ENCODE measurements at places on chromosomes 6 and 20.
A peak's percentile ranks its signal among the peaks of the same experiment; 100 is the strongest.

DNA sequence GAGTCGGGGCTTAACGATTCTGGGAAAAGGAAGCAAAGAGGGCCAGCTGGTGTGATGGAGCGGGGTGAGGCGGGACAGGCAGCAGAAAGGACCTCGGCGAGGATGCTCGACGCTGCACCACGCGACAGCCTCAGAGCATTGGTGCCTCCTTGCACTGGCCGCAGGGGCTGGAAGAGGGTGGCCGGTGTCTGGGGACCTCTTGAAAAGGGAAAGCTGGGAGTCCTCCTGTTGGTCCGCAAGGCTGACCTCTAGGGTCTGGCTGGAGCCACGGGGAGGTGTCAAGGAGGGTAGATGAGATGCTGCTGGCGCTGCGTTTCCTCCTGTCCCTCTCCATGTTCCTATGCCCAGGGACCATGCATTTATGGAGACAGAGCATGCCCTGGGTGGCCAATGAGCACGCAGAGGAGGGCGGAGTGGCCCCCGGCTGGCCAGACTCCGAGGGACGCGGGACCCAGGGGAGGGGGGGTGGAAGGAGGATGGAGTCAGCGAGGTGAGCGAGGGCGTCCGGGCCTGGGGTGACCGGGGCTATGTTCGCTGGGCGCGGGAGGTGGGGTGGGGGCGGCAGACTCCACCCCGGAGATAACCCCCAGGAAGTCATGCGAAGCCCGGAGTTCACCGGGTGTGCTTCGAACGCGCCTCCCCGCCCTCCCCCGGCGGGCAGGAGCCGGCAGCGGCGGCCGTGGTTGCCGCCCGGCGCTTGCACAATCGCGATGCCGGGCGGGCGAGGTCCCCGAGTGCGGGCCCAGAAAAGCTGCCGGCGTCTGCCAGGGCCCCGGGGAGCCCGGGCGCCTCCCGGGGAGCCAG, at the start of gene CYP24A1:
Gene CYP24A1 (minus strand): TSS at position 334 of the 804 bp plus-strand sequence. CDS start 407 bp downstream, outside the sequence.
- DNase-seq: peak; percentile 47

GRCh38 chr6:145483191-145483996, 251.9 kb downstream of the EPM2A start:
- no peak for DNase-seq

- no peak for DNase-seq
Measured at GRCh38 chr6:89290401-89291155, 24.5 kb downstream of the GABRR2 start.

DNA sequence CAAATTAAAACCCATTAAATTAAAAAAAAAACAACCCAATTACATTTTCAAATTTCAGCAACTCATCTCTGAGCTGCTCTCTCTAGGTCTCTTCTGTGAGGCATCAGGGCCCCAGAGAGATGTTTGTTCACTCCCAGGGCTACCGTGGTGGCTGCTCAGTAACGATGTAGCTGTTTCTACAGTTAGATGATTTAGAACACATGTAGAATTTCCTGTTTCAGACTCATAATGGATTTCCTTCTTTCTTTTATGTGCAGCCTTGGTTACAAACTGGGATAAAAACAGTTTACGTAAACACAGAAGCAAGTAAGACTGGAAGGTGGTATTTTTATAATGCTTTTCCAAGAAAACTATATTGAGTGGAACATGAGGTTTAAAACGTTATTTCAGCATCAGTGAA, 116.1 kb upstream of the CCN2 start:
- DNase-seq: no peak

- DNase-seq: no peak
Measured at GRCh38 chr20:16608277-16608650, 35.0 kb upstream of the KIF16B start.

GRCh38 chr20:10495173-10495572, 60.1 kb downstream of the SLX4IP start:
- no peak for DNase-seq

- DNase-seq: no peak
Measured at GRCh38 chr6:125194941-125195340, 41.4 kb downstream of the TPD52L1 start.

GRCh38 chr6:351867-352289, 39.7 kb upstream of the IRF4 start:
- no peak for DNase-seq

- no peak for DNase-seq
Measured at GRCh38 chr6:31114970-31115849, 610 bp downstream of the PSORS1C1 start.

DNA sequence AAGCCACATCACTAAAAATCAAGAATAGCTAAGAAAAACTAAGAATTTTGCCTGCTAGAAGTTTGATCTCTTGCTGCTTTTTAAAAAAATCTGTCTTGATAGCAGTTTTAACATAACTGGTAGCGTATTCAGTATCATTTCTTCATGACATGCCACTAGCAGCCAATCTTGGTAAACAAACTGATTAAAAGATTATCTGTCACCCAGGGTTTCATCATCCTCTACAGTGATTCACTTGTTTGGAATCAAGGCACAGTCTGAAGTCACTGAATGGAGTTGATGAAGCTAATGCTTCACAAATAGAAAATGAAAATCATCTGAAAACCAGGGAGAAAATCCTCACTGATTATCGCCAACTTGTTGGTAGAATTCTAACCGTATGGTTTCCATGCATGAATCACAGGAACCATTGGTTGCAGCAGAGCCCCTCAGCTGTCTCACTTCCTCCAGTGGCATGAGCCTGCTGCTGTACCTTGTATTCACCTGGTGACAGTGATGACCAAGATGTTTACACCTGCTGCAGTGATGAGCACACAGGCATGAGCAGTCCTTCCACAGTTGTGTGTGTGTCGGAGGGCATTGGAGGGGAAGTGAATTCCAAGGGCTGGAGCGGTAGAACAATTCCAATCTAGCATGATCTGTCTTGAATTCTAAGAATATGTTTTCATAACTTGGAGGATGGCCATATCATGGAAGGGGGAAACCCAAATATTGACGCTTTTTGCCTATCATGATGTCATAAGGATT, 275.0 kb downstream of the KHDC1L start:
- peak; percentile 38 for DNase-seq

- DNase-seq: no peak
Measured at GRCh38 chr20:38937978-38938473, 11.8 kb downstream of the FAM83D start.

GRCh38 chr6:38080360-38080759, 260.8 kb downstream of the ZFAND3 start:
- no peak for DNase-seq

- no peak for DNase-seq
Measured at GRCh38 chr6:13485303-13485702, 2.1 kb downstream of the GFOD1 start.

DNA sequence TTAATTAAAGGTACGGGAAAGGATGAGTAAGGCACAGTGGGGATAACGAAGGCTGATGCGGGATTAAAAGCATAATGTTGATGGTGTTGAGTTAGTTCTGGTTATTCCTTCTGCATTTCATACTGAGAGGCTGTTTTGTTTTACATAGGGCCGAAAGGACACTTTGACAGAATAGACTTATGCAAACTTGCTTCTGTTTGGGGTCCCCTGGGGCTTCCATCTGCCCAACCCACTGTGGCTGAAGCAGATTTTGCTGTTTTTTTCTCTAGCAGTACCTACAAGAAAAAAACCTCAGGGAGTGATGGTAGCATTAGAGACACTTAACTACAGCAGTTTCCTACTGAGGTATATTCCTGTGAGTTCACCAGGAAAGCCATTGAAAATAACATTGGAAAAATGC, 136.1 kb upstream of the SUPT3H start:
- no peak for DNase-seq

- no peak for DNase-seq
Measured at GRCh38 chr6:157240960-157241311, 82.4 kb downstream of the TMEM242 start.

DNA sequence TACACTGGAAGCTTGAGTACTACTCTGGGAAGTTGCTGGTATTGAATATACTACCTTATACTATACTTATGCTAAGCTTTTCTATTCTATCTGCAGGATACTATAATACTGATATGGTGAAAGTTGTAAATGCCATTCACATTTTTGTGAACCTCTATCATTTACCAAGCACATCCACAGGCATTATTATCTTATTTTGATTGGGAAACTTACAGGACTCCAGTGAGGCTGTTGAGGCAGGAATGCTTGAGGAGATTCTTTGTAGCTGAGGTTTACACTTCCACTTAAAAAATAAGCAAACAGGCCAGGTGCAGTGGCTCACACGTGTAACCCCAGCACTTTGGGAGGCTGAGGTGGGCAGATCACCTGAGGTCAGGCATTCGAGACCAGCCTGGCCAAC, 442.9 kb downstream of the QKI start:
- no peak for DNase-seq

DNA sequence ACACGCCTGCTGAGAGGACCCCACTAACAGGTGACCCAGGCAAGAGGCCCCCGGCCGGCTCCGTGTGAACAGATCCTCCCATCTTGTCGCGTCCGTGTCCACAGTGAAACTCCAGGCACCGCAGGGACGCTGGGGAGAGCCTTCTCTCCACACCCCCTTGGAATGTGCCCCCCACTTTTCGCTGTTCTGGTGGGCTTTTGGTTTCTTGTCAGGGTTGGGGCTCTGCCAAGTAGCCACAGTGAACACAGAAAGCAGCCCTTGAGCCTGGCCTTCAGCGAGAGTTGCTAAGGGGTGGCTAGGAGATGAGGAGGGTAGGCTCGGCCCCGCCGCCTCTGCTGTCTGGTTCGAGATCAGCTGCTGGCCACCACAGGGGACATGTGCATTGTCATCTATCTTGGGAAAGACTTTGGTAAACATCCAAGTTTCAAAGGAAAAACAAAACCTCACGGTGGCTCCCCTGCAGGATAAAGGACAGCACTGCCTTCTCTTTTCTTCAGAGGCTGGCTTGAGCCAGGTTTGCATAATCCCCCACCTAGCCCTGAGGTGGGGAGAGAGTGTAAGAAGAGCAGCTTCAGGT, 22.7 kb downstream of the SYNDIG1 start:
- no peak for DNase-seq

- no peak for DNase-seq
Measured at GRCh38 chr6:41757931-41758640, 10.9 kb upstream of the PGC start.

- no peak for DNase-seq
Measured at GRCh38 chr20:13449868-13450434, 188.8 kb downstream of the TASP1 start.

DNA sequence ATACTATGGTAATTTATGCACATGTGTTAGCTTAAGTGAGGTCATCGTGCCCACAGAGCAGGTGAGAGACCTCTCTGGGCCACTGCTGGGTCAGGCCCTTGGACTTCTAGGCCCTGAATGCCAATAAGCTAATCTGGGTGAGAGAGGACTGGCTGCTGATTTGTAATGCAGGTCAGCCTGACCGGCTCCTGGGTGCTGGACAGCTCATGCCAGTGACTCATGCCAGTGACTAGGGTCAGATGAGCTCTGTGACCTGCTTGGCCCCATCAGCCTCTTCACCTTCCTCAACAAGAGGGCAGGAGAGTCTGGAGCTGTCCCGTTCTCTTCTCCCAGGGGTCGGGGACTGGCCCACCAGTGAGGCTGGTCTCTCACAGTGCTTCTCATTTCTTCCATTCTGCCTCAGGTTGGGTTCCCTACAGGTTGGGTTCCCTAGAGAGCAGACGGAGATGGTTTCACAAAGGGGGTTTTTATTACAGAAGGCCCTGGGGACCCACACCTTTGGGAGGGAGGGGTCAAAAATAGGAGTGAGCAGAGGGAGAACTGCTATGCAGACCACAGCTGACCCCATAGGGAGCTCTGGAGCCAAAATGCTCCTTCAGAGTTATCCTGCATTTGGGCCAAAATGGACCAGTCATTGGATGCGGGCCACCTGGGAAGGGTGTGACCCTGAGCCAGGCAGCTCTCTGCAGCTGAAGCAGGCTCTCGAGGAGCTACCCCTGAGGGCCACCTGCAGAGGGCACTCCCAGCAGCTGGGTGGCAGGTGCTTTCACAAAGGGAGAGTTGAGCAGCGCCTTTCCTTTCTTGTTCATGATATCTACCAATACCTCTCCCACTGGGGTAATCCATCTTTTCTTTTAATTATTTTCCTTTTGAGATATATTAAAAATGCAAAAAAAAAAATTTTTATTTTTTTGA, 2.2 kb upstream of the OXT start:
- peak; percentile 73 for DNase-seq

DNA sequence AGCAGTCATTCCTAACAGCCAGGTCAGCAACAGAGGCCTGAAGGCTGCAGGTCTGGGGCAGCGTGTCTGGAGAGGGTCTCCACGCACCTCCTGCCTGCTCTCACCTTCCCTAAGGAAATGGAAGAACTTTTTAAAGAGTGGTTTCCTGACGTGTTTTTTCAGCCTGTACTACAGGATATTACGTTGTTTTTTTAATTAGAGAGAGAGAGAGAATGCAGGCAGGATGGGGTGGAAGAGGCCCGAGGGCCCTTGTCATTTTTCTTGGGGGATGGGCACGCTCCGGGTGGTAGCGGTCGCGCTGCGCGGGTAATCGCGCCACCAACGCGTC, 2.1 kb downstream of the DLL1 start:
- no peak for DNase-seq

GRCh38 chr20:24033151-24033550, 44.6 kb upstream of the GGTLC1 start:
- DNase-seq: no peak

DNA sequence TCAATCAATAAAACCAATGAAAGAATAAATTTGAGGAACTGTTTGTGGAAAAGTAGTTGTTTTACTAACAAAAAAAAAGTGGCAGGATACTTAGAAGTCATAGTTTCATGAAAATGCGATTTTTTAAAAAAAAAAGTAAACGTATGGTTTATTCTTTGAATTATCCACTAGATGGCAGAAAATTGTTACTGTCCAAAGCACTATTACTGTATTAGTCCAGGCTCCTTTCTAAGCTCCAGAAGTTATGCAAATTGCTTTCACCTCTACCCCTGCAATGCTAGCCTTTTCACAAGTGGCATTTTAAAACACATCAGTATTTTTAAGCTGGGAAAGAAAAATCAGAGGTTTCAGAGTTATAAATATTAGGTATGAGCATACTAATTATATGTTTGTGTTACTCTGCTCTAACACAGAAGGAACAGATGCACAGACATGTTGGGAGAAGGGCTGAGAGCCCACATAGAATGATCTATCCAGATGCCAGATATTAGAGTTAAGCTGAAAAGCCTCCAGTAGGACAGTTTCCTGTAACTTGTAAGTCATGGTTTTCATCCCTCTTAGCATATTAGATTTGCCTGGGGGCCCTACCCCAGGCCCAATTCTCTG, 63.9 kb downstream of the FHL5 start:
- DNase-seq: no peak

DNA sequence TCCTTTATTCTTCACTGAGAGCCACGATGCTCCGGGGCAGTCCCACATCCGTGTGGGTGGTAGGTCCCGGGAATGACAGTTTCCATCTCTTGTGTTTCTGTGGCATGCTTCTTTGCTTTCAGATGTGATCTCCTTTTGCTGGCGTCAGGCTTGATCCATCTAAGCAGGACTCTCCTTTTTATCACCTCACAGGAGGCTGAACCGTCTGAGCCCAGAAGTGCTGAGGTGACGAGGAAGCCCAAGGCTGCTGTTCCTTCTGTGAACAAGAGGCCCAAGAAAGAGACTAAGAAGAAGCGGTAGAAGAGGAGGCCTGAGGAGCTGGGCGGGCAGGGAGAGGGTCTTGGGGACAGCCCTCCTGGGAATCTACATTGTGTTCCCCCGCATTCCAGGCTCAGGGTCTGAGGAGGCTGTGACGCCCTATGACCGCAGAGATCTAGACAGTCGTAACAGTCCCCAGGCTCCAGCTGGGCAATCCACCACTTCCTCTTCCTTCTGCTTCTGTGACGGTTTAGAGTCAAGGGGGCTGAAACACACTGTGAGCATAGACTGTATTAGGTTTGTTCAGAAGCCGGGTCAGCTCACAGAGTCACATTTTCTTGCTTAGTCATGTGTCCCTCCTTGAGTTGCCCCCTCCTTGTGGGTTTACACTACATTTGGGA, 26.8 kb downstream of the MANBAL start:
- no peak for DNase-seq

- DNase-seq: peak; percentile 28
Measured at GRCh38 chr6:134097114-134097707, 44.8 kb upstream of the SLC2A12 start.

Measured in MG63 (cell line).